NCI-H2081 (cell line): ENCODE measurements at places on chromosomes 2 and 18.

DNA sequence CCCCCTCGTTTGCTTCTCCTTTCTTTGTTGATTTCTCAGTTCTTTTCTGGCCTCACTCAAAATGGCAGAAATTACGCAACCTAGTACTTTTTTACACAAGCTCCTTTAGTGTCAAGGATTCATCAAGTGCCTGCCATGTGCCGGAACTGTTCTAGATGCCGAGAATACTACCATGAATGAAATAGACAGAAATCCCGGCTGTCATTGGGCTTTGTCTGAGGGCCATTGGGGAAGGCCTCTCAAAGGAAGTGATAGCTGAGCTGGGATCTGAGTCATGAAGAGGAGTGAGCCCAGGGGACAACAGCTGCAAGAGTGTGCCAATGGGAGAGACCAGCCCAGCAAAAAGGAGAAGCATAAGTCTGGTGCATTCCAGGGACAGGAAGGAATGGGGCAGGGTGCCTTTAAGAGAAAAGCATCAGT is 34.3 kb upstream of the PPP1CB start:
- DNase-seq = no peak

GRCh38 chr18:46167971-46168370 is 63.8 kb downstream of the HAUS1 start:
- no peak for DNase-seq

DNA sequence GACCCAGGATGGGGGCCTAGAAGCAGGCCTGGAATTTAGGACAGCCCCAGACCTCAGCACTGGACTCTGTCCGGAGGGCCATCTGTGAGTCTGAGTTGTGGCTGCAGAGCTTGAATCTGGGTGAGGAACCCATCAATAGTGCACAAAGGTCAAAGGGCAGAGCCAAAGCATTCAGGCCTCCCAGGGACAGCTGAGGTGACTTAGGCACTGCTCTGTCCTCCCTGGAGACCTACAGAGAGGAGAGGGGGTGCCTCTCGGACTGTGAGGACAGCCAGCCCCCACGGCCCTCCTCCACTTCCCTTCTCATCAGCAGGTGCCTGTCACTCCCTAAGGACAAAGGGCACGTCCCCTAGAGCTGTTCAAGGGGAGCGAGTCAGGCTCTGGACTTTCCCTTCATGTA is 25.1 kb upstream of the PRLH start:
- DNase-seq = no peak

GRCh38 chr2:12298352-12298751 is 418.4 kb upstream of the TRIB2 start:
- DNase-seq = no peak

- DNase-seq = no peak
Measured at GRCh38 chr2:172404824-172405223, 22.6 kb upstream of the ITGA6 start.

DNA sequence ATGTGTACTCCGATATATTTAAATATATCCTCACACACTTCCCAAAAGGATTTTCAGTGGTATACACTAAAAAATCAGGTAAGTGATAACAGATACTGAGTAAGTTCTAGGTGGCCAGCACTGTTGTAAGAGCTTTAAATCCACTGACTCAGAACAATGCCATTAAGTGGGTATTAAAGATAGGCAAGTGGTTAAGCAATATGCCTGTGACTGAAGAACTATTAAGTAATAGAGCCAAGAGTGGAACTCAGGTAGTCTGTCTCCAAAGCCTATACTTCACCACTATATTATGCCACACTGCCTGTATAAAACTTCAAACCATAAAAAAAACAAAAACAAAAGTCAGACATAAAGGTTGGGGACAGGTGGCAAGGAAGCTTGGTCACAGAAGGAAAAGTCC is 37.2 kb downstream of the THUMPD2 start:
- DNase-seq = no peak

GRCh38 chr18:42305869-42306593 is 351.0 kb downstream of the PIK3C3 start:
- DNase-seq = no peak

GRCh38 chr2:199707593-199708185 is 143.3 kb downstream of the FTCDNL1 start:
- no peak for DNase-seq

- DNase-seq = no peak
Measured at GRCh38 chr2:241391892-241392665, 36.0 kb downstream of the FARP2 start.
